ENCODE measurements at places on chromosomes 1 and 21.

DNA sequence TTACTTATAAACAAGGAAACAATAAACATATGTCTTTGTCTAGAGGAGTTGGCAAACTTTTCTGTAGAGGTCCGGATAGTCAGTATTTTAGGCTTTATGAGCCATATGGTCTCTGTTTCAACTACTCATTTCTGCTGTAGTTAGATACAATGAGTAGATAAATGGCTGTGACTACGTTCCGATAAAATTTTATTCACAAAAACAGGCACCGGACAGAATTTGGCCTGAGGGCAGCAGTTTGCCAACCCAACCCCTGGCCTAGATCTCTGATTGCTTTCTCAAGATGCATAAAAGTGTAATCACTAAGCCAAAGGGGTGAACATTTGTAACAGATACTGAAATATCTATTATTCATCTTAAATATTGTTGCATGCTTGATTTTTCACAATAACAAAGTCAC lies 123.1 kb upstream of the ESRRG start:
- peak; percentile 69 for DNase-seq

DNA sequence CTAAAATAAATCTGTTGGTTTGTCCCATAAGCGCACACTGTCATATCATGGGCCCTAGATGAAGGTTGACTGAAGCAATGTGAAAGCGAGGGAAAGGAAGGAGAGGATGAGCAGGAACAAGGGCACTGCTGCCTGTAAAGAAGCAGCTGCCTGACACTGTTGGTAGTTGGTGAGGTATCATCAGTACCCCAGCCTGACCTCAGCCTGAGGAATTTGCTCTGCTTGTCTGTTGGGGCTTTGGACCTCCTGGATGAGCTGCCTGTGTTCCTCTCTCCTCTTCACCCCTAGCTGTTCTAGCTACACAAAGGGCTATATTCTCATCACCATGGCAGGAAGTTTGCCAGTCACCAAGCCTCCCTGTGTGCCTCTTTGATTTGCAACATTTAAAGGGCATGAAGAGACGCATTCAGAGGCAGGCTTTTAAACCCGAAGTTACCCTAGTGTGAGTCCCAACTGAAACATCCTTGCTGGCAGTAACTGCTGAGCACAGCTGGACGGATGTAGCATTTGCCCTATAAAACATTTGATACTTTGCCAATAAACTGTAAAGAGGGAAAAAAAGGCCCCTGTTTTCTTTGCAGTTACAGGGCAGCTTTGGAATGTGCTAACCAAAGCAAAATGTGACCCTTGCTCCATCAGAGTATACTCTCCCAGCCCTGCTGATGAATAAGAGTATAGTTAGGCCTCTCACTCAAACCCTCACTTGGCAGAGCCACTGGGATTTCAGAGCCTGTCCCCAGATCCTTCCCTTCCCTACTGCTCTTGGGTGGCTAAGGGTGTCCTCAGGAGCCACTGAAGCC lies 22.2 kb upstream of the SPATA6 start:
- DNase-seq, result no peak

DNA sequence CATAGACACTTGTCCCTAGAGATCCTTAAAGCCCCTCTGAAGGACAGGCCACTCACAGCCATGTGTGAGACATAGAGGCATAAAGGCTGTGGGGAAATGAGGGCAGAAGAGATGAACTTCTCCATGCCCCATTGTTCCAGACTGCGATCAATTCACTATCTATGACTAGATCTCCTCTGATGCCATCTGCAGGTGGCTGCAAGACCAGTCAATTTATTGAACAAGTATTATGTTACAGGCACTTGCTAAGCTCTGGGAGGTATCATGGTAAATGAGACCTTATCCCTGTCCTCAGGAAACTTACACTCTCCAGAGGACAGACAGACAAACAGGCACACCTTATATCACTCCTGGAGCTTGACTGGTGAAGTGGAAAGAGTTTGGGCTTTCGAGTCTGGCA lies 22.9 kb downstream of the UBIAD1 start:
- no peak for DNase-seq

- no peak for DNase-seq
Measured at GRCh38 chr1:229452956-229453801, 19.3 kb upstream of the ACTA1 start.
